Stimulated activated naive B cell treated with anti-CD40 and anti-IgM and Interleukin-4, amounts not matched to agents 10 μg/mL and 1 μg/mL and 100 μg/mL, for 72 hours (primary cell): ENCODE measurements at places on chromosomes 6 and 20.

DNA sequence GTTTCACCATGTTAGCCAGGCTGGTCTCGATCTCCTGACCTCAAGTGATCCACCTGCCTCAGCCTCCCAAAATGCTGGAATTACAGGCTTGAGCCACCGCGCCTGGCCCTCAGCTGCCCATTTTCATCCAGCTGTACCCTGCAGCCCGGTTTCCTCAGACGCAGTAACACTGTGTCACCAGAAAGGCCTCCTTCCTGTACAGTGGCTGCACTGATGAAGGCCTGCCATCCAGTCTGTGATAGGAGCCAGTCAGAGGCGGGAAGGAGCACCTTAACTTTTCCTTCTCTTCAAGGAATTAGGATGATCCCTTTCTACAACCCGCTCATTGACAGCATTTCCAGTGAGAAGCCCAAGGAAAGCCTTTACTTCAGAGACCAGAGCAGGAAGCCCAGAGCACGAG lies 75.9 kb downstream of the GFOD1 start:
- no peak for DNase-seq

DNA sequence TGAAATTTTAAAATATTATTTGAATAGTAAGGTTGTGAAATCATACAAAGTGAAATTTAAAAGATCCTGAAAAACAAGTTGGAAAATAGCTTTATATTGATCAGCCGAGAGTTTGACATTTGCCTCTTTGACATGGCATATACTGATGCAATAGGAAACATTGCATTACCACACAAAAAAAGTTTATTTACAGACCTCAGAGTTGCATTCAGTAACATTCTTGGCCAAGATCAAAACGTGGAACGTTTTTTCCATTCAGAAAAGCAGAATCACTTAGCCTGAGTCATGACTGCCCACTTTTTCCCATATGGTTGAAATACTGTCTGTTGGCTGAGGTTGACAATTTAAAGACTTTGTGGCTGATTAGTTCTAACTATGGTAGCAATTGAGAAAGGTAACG lies 55.1 kb upstream of the BACH2 start:
- no peak for DNase-seq

GRCh38 chr6:46581459-46582177 lies 71.0 kb downstream of the CYP39A1 start:
- no peak for DNase-seq

DNA sequence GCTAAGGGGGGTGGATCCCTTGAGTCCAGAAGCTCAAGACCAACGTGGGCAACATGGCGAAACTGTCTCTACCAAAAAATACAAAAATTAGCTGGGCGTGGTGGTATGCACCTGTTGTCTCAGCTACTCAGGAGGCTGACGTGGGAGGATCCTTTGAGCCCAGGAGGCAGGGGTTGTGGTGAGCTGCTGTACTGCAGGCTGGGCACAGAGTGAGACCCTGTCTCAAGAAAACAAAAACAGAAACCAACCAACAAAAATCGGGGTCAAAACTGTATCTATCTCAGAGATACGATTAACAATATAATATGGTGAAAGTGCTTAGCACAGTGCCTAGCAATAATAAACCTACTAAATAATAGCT lies 20.7 kb upstream of the BCAS1 start:
- no peak for DNase-seq

- DNase-seq: no peak
Measured at GRCh38 chr6:52049252-52050050, 38.0 kb downstream of the PKHD1 start.
